Activated naive CD4-positive, alpha-beta T cell treated with anti-CD3 and anti-CD28 coated beads for 36 hours (primary cell): ENCODE measurements at places on chromosomes 1 and 21. TPM values are rescaled to one million over a fixed set of nuclear protein-coding genes. Genes with fewer than 3 reads are reported as not detected.
A peak's percentile ranks its signal among the peaks of the same experiment; 100 is the strongest.

The CLDN17 gene
- not detected for total RNA-seq

- H3K4me1 ChIP-seq, result no peaks in the 10 kb centered on the region
- no peak overlapping the region for H3K27ac ChIP-seq
- no peak for DNase-seq
Measured at GRCh38 chr1:172469717-172470116, 25.8 kb upstream of the PIGC start.

GRCh38 chr1:58755468-58755872, 28.4 kb downstream of the JUN start:
- H3K36me3 ChIP-seq, result no peaks in the 10 kb centered on the region
- peak overlapping the region; percentile 71 for H3K27ac ChIP-seq
- no peak overlapping the region for H3K4me3 ChIP-seq
- peaks cover 41% of the 10 kb centered on the region for H3K4me1 ChIP-seq
- no peaks in the 10 kb centered on the region for H3K27me3 ChIP-seq
- peak; percentile 86 for DNase-seq

- no peaks in the 10 kb centered on the region for H3K27me3 ChIP-seq
- peak overlapping the region; percentile 97 for H3K27ac ChIP-seq
- peak overlapping the region; percentile 99 for H3K4me3 ChIP-seq
- peaks cover 45% of the 10 kb centered on the region for H3K36me3 ChIP-seq
- peak; percentile 44 for DNase-seq
Measured at GRCh38 chr1:156748670-156749418, 2.6 kb downstream of the HDGF start.

GRCh38 chr1:119675349-119676345, 27.6 kb upstream of the ZNF697 start:
- no peaks in the 10 kb centered on the region for H3K36me3 ChIP-seq
- peak; percentile 87 for DNase-seq
- peaks cover 5% of the 10 kb centered on the region for H3K4me1 ChIP-seq
- H3K27me3 ChIP-seq, result peaks cover 6% of the 10 kb centered on the region
- no peak overlapping the region for H3K27ac ChIP-seq
- H3K4me3 ChIP-seq, result peak overlapping the region; percentile 49

GRCh38 chr1:33181921-33182341, at the start of gene TRIM62:
TSS of gene TRIM62 (minus strand) at chr1:33182043. CDS start at chr1:33181432, 611 bp downstream.
- peaks cover 10% of the 10 kb centered on the region for H3K4me1 ChIP-seq
- no peaks in the 10 kb centered on the region for H3K27me3 ChIP-seq
- peak within 1 kb of the TSS; percentile 86 for H3K4me3 ChIP-seq
- DNase-seq, result peak; percentile 69
- no peaks in the 10 kb centered on the region for H3K36me3 ChIP-seq

GRCh38 chr1:63126104-63126503, 196.3 kb upstream of the FOXD3 start:
- H3K36me3 ChIP-seq, result no peaks in the 10 kb centered on the region
- DNase-seq, result no peak
- H3K4me1 ChIP-seq, result no peaks in the 10 kb centered on the region
- no peak overlapping the region for H3K27ac ChIP-seq
- H3K27me3 ChIP-seq, result peaks cover 21% of the 10 kb centered on the region

- peaks cover 4% of the 10 kb centered on the region for H3K4me1 ChIP-seq
- DNase-seq, result no peak
- no peak overlapping the region for H3K4me3 ChIP-seq
- H3K27ac ChIP-seq, result no peak overlapping the region
Measured at GRCh38 chr1:8845104-8846097, 28.0 kb upstream of the RERE start.

DNA sequence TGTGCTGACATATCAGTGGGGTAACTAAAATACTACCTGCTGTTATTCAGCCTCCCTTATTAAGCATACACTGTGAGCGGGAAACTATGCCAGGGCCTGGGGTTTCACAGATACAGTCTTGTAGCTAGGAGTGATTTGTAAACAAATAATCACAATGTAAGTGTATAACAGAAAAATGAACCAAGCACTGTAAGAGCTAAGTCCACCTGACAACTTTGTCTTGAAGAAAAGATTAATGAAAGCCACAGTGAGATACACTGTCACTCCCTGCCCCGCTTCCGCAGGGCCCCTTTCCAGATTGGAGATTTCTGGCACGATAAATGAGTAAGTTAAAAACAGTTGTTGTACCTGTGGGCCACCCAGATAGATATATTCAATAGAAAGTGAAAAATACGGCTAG, 4.8 kb downstream of the RCAN3 start:
- H3K4me3 ChIP-seq, result peak overlapping the region; percentile 69
- peaks cover 64% of the 10 kb centered on the region for H3K4me1 ChIP-seq
- no peaks in the 10 kb centered on the region for H3K27me3 ChIP-seq
- peak overlapping the region; percentile 93 for H3K27ac ChIP-seq
- peaks cover 30% of the 10 kb centered on the region for H3K36me3 ChIP-seq
- DNase-seq, result peak; percentile 53

DNA sequence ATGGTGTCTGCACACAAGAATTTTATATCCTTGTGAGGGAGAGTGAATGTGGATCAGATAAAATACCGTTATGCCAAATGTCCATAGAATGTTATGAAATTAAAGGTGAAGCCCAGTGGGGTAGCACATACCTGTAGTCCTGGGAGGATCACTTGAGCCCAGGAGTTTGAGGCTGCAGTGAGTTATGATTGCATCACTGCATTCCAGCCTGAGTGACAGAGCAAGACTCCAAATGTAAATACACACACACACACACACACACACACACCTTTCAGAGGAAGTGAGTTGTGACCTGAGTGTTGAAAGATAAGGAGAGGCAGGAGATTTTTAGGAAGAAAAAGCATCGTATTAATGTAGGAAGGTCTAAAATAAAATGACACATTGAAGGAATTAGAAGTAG, 28.1 kb upstream of the ZYG11A start:
- H3K4me1 ChIP-seq, result no peaks in the 10 kb centered on the region
- no peaks in the 10 kb centered on the region for H3K27me3 ChIP-seq
- H3K27ac ChIP-seq, result no peak overlapping the region
- no peak for DNase-seq
